ENCODE measurements at places on chromosomes 12 and 14. TPM values are rescaled to one million over a fixed set of nuclear protein-coding genes. Genes with fewer than 3 reads are reported as not detected.

The SPTB gene
- total RNA-seq, result under 0.01 TPM

The AICDA gene
- total RNA-seq, result not detected

The MMAB gene
- total RNA-seq, result 14.0 TPM

The TMPRSS12 gene
- total RNA-seq, result not detected

The MIPOL1 gene
- total RNA-seq, result 13.0 TPM

The C12orf54 gene
- total RNA-seq, result not detected

The GLIPR1L1 gene
- not detected for total RNA-seq

The ACOT6 gene
- not detected for total RNA-seq

The PMEL gene
- total RNA-seq, result 1.5 TPM

The LHX5 gene
- 0.05 TPM for total RNA-seq

The ASPG gene
- total RNA-seq, result not detected

The ACRBP gene
- 1.5 TPM for total RNA-seq

The MYO1H gene
- total RNA-seq, result not detected

The EEF1AKMT3 gene
- total RNA-seq, result 4.3 TPM

The AQP6 gene
- 0.05 TPM for total RNA-seq

The ATP6V1D gene
- 68.4 TPM for total RNA-seq

The APAF1 gene
- total RNA-seq, result 29.1 TPM

The PLEKHD1 gene
- under 0.01 TPM for total RNA-seq

The APOLD1 gene
- total RNA-seq, result 63.8 TPM

The RILPL2 gene
- 4.1 TPM for total RNA-seq

The LRRC10 gene
- not detected for total RNA-seq

The KRT83 gene
- not detected for total RNA-seq

The RARG gene
- total RNA-seq, result 17.7 TPM

The RIPK3 gene
- total RNA-seq, result 5.8 TPM

The CHURC1 gene
- 62.2 TPM for total RNA-seq

The AHSA1 gene
- 187 TPM for total RNA-seq

The INHBC gene
- total RNA-seq, result not detected

The SLC22A17 gene
- 3.7 TPM for total RNA-seq

The TMEM132D gene
- total RNA-seq, result not detected

The SCNN1A gene
- total RNA-seq, result 7.1 TPM

The ACVRL1 gene
- total RNA-seq, result 680 TPM

The TRHDE gene
- 0.51 TPM for total RNA-seq

The TAS2R30 gene
- total RNA-seq, result 3.9 TPM

The ISM2 gene
- total RNA-seq, result 0.17 TPM

The C12orf42 gene
- 0.05 TPM for total RNA-seq

The CD27 gene
- not detected for total RNA-seq

The LRRIQ1 gene
- total RNA-seq, result 0.68 TPM

The CRIP1 gene
- total RNA-seq, result 0.68 TPM

The HOXC10 gene
- total RNA-seq, result 0.28 TPM

The KRT75 gene
- total RNA-seq, result not detected

The TEDC1 gene
- total RNA-seq, result 9.7 TPM

The P2RX2 gene
- total RNA-seq, result 0.17 TPM

The TTC6 gene
- total RNA-seq, result not detected

Measured in dermis blood vessel endothelial cell (primary cell).